Stimulated activated CD4-positive, alpha-beta T cell treated with anti-CD3 and anti-CD28 coated beads, Interleukin-1b, Interleukin-23, amount 100 ng/mL, for 48 hours (primary cell): ENCODE measurements at places on chromosomes 5 and 9.

DNA sequence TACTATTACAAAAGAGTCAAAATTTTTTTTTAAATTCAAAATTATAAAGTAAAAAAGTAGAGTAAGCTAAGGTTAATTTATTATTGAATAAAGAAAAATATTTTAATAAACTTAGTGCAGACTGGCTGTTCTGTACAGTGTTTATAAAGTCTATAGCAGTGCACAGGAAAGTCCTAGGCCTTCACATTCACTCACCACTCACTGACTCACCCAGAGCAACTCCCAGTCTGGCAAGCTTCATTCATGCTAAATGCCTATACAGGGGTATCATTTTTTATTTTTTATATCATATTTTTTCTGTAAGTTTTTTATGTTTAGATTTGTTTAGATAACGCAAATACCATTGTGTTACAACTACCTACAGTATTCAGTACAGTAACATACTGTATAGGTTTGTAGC lies 700.7 kb upstream of the GRAMD2B start:
- no peak for DNase-seq

DNA sequence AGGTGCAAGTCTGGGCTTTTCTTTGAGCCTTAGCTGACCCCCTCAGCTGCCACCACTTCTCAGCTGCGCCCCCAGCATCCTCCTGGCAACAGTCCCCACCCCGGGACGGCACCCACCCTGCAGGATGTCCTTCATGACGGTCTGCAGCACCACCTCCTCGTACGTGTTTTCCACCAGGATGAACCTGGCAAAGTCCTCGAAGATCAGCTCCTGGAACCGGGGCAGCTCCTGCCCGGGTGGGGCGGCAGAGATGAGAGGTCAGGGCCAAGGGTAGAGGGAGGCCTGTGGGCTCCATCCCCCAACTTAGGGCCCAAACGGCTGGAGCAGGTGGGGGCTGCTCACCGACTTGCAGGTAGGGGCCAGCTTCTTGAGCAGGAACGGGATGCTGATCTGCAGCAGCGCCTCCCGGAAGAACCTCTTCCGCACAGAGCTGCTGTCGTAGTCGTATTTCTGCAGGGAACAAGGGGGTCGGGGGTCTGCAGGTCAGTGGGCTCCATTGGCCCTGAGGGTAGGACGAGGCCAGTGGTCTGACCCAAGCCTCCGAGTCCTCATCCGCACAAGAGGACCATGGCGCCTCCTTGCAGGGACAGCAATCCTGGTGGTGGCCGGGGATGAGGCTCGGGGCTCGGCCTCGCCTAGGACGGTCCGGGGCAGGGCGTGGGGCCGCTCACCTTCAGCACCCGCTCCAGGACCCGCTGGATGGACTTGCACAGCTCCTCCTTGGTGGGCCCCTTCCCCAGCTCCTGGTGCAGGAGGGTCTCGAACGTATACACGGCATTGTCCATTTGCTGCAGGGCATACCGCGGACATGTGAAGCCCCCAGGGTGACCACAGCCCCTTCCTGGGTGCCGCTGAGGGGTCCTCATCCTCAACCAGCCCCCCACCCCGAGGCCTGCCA lies 56.7 kb downstream of the LRSAM1 start:
- DNase-seq: no peak

GRCh38 chr5:68454766-68455165 lies 239.2 kb downstream of the PIK3R1 start:
- no peak for DNase-seq

DNA sequence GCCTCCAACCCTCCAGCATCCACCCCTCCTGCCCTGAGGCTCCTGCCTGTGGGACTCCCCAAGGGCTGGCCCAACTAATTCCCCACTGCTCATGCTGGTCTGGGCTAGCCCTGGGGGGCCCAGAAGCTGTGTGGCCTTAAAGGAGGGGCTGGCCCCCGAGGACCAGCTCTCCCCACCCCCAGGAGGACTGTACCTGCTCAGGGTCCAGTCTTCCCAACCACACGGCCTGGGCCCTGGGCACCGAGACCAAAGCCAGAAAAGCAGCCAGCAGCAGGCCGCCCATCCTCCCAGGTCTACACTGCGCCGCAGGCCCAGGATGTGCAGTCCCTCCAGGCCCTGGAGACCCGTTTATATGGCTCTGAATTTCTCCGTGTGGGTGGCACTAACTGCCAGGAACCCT lies at the start of gene LCN6:
Gene LCN6 (minus strand): TSS at position 325 of the 400 bp plus-strand sequence. CDS start 42 bp downstream, at position 283.
- DNase-seq: no peak

GRCh38 chr5:172005708-172006320 lies 624 bp downstream of the FBXW11 start:
- peak; percentile 30 for DNase-seq

- DNase-seq: no peak
Observed at GRCh38 chr5:143554187-143554717, 150.8 kb upstream of the NR3C1 start.

DNA sequence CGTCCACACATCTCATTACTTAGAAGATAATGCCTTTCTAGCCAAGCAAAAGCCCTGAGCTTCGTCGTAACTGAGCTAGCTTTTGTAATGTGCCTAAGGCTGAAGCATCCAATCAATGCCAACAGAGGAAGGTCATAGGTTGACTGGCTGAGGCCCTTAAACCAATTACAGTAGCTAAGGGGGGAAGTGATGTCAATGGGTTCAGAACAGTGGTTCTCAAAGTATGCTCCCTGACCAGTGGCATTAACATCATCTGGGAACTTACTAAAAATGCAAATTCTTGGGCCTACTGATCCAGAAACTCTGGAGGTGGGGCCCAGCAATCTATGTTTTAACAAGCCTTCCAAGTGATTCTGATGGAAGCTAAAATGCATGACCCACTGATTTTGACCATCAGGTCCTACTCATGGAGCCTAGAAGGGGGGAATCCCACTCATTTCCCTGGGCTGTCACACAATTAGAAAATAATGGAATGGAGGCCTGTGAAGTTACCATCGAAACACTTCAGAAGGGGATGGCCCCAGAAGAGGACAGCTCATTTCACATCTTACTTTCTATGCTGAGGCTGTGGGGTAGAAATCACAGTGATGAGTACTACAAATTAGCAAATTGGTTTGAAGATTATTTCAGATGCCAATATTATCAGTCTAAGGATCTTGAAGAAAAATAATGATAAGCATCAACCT lies 4.8 kb upstream of the VLDLR start:
- DNase-seq: no peak

- no peak for DNase-seq
Observed at GRCh38 chr5:151005950-151006576, 14.3 kb upstream of the GPX3 start.

- no peak for DNase-seq
Observed at GRCh38 chr9:6171667-6172066, 43.9 kb upstream of the IL33 start.

- DNase-seq: peak; percentile 17
Observed at GRCh38 chr5:6837519-6838110, 124.4 kb downstream of the TENT4A start.

GRCh38 chr5:84478603-84479002 lies 93.9 kb upstream of the EDIL3 start:
- DNase-seq: no peak

- DNase-seq: no peak
Observed at GRCh38 chr5:140220698-140221064, 45.7 kb downstream of the CYSTM1 start.

- DNase-seq: no peak
Observed at GRCh38 chr9:79847074-79847473, 275.3 kb downstream of the TLE4 start.

DNA sequence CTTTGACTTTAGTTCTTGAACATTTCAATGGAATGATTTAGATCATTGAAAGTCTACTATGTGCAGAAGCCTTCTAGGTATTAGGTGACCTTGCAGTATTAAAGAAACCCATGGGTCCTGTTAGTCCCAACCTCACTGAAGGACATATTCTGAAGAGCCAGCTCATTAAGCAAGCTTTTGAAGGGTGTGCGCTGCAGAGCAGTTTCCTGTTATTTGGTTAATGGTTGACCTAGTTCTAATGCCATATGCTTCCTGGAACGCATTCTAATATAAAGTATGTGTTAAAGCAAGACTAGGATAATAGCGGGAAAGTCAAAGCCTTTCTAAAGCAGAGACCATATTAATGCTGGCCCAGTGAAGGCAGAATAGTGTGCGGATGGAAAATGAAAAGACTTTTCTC lies 20.1 kb downstream of the ZNF462 start:
- DNase-seq: no peak

DNA sequence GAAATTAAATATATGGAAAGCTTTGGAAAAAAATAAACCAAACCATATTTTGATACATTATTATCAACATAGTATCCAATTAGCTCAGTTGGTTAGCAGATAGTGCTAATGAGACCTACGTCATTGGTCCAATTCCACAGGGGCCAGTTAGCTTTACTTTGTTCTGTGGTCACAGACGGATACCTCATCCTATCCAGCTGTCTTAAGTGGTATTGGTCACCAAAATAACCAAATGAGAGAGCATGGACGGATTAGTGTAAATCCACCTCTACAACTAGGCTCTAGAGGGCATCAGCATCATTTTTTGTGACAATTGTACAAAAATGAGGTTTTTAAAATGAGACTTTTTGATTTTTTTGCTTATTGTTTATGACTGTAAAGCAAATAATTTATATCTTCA lies 364.2 kb downstream of the KIAA0825 start:
- no peak for DNase-seq

DNA sequence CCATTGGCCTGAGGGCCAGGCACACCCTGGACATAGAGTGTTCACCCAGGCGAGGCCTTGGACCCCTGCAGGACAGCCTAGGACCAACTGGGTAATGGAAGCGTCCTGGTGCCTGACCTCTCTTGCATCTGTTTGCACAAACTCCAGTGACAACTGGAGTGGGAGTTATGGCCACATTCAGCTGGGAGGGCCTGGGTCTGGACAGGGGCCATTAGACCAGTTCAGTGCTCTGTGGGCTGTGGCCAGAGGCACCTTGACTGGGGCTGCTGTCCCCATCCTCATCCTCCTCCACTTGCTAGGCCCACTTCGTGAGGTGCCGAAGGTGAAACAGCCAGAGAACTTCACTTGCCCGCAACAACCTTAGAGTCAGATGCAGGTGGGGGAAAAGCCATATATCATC lies 372.7 kb upstream of the IRX1 start:
- DNase-seq: no peak

DNA sequence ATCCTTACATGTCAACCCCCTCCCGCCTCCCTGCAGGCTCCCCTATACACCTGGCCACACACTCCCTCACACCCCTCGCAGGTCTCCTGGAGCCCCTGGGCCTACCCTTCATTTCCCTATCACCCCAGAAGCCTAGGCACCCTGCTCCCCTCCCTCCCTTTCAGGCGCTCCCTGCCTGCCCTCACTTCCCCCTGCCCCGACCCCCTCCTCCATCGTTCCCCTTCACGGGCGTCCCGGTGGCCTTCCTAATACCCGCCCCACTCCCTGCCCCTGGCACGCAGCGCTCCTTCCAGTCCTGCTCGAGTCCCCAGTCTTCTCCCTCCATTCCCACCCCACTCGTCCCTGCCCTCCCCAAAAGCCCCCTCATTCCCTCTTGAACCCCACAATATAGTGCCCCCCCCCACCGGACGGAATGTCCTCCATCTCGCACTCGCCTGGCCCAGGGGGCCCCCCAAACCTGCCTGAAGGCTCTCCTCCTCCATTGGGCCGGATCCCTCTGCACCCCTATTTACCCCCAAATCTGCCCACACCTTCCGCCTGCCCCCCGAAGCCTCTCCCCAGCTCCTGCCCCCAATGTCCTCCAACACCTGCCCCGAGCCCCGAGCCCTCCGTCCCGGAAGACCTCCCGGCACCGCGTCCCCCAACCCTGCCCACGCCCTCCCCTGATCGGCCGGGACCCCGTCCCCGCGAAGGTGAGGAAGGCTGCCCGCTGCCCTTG lies 746 bp downstream of the STRBP start:
- DNase-seq: no peak

DNA sequence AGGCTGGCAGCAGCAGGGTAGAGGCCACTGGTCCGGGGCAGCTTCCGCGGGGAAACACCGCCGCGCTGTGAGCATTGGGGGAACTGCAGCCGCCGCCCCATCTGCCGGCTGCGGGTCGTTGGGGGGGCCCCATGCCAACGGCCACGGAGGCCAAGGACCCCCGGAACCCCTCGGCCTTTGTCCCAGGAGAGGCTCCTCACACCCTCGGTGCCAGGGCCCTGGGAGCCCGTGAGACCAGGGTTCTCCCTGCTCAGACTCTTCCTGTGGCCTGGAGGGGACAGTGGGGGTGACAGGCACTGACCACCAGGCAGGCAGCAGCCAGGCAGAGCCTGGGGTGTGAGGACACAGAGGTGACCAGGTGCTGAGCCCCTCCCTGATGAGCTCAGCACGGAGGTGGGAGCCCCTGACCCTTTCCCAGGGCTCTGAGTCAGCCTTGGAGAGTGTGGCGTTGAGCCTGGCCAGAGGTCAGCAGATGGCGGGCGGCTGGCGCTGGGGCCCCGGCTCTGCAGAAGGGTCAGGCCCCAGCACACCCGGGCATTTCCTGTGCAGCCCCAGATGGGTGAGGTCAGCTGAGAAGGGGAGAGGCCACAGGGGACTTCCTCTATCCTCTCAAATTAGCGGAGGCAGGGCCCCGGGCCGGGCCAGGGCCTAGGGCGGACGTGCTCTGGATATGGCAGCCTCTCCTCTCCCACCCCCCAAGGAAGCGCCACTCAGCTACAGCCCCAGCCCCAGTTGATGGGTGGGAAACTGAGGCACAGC lies 17.9 kb upstream of the EGFL7 start:
- peak; percentile 78 for DNase-seq

- DNase-seq: no peak
Observed at GRCh38 chr5:173473288-173473687, 143.2 kb downstream of the BOD1 start.

DNA sequence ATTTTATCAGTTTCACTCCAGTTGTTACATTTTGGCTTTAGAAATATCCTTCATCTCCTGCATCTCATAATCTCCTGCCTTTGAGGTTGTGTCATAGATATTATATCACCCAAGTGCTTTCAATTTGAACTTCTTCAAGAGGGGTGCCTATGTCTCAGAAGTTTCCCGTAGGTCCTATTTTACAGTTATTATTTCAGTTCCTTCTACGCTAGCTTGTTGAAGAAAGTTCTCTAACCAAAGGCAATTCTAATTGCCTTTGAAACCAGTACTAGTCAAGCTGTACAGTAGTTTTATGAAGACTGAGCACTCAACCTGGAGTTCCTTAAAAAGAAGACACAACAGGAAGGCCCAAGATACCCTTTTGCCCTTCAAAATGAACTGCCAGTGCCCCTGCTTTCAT lies 116.4 kb downstream of the ZCCHC7 start:
- no peak for DNase-seq

GRCh38 chr9:106500171-106500570 lies 362.8 kb upstream of the ZNF462 start:
- DNase-seq: no peak

- DNase-seq: no peak
Observed at GRCh38 chr9:21121079-21121478, 20.6 kb downstream of the IFNW1 start.

DNA sequence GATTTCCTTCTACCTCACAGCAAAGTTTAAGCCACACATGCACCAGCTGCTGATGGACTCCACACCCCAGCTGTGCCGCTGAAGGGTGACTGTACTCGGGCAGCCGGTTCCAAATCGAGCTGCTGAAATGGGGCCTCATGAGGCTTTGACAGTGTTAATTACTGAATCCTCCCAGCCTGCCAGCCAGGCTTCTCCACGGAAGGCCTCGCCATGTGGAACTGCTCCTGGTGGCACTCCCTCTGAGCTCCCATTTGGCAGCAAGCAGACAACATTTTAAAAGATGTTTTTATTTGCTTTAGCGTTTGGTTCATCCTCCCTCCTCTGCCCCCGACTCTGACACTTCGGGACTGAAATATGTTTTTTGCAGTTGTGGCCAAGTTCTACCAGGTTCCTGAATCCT lies 479.4 kb upstream of the MPDZ start:
- DNase-seq: no peak
